ENCODE measurements at places on chromosomes 2 and 18.

GRCh38 chr2:46885376-46885775 lies 30.2 kb downstream of the MCFD2 start:
- no peak for DNase-seq

GRCh38 chr2:393711-394696 lies 106.1 kb upstream of the ALKAL2 start:
- no peak for DNase-seq

DNA sequence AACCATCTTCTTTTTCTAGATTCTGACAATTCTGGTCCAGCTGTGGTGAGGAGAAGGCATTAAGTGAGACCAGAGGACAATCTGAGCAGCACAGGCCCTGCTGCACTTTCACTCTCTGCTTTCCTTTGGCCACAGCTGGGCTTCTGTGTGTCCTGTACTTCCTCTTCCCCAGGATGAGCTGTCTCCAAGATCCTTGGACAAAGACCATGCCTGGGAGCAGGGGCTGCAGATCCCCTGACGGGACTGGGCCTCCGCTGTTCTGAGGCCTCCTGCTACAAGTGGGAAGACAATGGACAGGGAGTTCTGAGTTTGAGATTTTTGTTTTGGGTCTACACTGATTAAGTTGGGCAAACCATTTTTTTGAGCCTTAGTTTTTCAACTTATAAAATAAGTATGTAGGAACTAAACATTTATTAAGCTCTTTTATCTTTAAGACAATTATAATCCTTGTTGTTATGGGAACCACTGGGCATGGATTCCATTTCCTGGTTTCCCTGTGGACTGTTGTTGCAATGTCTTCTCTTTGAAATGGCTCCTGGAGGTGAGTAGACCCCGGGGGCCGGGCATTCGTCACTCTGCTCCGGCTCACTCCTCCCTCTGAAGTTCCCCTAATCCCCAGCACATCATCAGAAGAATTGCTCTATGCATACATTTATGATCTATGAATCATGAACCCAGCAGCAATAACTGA lies 266.6 kb downstream of the ACTR3 start:
- no peak for DNase-seq

DNA sequence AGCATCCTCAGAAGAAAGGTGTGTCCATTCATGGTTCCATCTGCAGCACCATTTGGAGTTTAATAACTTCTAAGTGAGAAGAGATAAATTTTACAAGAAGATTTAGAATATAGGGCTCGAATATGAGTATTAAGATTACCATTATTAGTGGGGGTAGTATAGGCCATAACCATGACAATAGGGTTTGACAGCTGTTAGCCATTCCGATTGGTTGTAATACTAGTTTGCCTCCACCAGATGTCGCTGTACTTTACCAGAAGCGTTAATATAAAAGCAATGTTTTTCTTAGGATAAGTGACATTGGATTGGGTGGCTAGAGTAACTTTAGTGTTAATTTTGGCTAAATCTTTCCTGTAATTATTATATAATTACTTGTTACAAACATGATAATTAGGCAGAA lies 107.5 kb upstream of the SRD5A2 start:
- no peak for DNase-seq

GRCh38 chr2:153388246-153388645 lies 90.3 kb downstream of the RPRM start:
- DNase-seq = no peak

GRCh38 chr2:726169-726568 lies 49.0 kb upstream of the TMEM18 start:
- no peak for DNase-seq

DNA sequence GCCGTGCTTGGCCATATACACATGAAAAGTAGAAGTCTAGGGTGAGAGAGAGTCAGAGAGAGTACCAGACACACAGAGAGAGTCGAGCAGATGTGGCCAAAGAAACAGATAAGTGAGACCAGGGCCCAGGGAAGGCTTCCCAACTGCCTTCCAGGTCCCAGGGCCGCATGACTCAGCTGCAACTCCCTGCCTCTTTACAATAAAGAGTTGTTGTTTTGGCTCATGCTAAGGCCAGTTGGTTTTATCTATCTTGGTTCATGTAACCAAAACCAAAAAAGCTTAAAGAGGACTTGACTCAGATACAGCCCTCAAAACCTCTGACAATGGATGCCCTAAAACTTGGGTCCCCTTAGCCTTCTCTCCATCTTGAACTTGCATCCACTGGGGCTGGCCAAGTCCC lies 36.9 kb downstream of the REEP1 start:
- DNase-seq = no peak

- no peak for DNase-seq
Observed at GRCh38 chr2:48180557-48180956, 274.3 kb upstream of the FBXO11 start.

DNA sequence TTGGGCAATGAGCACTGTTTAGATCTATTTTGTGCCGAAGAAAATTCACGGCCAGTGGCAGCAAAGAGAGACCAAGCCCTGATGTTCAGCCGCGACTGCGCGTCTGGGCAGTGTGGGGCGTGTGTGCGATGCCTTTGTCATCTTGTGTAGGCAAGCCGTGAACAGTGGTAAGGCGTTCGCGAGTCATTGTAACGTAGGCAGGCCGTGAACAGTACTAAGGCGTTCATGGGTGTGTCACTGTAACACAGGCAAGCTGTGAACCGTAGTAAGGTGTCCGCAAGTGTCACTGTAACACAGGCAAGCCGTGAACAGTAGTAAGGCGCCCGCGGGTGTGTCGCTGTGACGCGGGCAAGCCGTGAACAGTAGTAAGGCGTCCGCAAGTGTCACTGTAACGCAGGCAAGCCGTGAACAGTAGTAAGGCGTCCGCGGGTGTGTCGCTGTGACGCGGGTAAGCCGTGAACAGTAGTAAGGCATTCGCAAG lies 99.9 kb downstream of the NFATC1 start:
- DNase-seq = no peak

DNA sequence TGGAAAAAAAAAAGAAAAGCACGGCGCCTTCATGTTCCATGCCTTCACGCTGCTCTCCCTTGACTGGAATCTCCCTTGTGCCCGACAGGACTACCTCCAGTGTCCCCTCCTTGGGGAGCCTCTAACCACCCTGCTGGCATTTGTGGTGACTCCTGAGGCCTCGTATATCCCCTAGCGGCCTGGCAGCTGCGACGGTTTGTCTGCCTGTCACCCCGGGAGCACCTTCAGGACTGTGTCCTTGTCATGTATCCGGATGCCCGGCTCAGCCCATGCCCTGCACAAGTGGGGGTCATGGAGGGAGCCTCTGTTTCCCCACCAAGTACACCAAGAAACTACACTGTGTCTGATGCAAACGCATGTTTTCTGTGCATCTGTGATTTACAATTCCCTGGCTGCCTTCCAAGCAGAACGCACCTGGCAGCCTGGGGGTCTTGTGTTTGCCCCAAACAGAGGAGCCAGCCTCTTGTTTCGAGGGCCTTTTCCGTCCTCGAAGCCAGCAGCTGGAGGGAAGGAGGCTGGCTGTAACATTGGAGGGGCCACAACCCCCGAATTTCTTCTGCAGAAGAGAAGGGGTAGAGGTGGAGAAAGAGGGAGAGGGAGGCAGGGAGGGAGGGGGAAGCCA lies 18.9 kb downstream of the TWIST2 start:
- no peak for DNase-seq

DNA sequence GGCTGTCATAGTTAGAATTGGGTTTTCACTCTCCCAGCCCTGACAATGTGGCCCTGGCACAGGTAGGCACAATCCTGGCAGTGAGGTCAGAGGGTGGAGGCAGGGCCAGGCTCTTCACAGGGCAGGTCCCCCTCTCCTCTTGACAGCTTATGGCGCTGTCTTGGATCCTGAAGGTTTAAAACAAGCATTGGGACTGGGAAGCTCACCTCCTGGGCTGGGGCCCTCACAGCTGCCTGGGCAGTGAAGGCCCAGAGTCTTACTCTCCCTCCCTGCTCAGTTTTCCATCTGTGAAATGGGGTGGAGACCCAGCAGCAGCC lies 23.3 kb downstream of the LBH start:
- no peak for DNase-seq

- no peak for DNase-seq
Observed at GRCh38 chr2:40155728-40156127, 296.2 kb downstream of the SLC8A1 start.

GRCh38 chr18:2979129-2979528 lies 33.8 kb downstream of the LPIN2 start:
- DNase-seq = peak; percentile 67

DNA sequence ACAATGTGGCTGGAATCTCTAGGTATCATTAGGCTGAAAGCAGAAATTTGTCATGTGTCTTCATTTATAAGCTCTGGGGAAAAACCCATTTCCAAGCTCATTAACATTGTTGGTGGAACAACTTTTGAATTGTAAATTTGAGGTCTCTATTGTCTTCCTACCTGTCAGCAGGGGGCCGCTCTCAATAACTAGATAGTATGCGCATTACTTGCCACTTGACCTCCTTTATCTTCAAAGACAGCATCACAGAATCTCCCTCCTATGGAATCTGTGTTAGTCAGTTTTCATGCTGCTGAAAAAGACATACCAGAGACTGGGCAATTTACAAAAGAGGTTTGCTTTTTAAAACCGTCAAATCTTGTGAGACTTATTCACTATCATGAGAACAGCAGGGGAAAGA lies 223.1 kb downstream of the CALCRL start:
- DNase-seq = no peak

GRCh38 chr2:70089220-70089982 lies 2.1 kb downstream of the PCBP1 start:
- DNase-seq = no peak

- no peak for DNase-seq
Observed at GRCh38 chr2:40166006-40166405, 285.9 kb downstream of the SLC8A1 start.

DNA sequence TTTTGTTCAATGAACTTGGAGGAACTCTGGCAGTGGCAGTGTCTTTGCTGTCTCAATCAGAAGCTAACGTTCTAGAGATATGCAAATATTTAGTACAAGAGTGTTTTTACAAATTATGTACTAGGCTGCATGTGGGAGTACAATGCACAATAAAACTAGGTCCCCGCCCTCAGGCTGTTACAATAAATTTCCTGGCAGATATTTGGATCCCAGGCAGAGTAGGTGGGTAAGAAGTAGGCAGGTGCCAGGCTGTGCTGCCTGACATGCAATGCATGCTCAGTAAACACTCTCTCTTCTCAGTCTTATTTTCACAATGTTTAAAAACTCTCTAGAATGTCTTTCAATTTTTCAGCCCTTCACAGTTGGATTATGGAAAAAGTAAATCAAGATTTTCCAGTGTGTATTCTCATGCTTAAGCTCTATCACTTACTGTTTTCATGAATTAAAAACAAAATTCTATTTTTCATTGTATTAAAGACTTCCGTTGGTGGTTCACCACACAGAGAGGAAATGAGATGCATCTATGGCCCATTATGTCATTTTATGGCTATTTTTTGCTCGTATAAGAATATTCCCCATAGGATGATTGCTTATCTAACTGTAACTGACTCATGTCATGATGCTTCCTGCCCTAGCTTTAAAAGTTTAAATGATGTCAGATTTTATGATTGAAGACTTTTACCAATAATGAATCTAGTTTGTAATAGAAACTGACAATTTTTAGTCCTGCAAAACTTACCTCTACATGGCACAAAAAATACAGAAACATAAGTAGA lies 346.1 kb downstream of the RND3 start:
- no peak for DNase-seq

DNA sequence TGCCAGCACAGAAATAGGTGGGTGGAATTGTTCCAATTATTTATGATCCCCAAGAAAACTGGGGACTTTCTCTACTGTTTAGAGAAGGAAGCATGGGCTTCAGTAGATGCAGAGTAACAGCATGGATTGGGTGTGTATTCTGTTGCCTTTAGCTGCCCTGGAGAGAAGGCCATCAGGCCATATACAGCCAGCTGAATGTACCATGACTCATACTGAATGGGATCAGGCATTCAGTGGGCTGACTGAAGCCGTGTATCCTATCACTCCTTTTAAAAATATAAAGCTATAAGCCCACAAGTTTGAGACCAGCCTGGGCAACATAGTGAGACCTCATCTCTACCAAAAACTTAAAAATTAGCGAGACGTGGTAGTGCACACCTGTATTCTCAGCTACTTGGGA lies 16.7 kb upstream of the PLEKHM3 start:
- DNase-seq = no peak

- DNase-seq = no peak
Observed at GRCh38 chr2:229273006-229273722, 2.1 kb upstream of the PID1 start.

- DNase-seq = no peak
Observed at GRCh38 chr18:28691496-28691840, 514.5 kb upstream of the CDH2 start.

DNA sequence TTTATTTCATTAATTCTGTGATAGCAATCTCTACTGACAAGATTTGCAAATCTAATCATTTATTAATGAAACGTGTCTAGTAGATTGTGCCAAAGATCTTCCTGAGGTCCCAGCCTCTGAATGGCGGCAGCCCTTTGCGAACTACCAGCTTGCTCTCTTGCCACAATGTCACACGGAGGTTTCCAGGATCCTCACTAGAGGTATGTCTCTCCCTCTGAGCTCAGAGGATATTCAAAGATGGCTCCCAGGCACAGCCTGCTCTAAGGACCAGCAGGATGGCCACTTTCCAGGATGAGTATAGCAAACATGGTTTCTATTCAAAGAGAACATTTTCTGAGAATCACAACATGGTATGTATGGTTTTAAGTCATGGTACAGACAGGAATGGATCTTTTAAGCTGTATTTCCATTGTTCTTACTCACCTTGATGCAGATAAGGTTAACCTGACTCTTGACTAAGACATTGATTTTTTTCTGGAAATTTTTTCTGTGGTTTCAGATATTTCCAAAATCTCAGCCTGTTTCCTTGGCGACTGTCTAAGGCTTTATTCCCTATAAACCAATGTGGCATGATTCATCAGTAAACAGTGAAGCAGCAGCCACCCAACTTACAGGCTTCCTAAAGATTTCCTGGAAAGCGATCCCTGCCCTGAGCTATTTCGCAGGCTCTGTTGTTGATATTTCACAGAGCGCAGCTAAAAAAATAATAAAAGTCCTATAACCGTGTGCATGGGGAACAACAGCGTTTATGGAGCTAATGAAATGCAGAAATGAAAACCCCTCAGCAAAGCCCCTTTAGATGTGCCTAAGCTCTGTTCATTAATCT lies 54.1 kb upstream of the KLF7 start:
- peak; percentile 71 for DNase-seq

- no peak for DNase-seq
Observed at GRCh38 chr2:70852824-70853223, 17.2 kb upstream of the CD207 start.

DNA sequence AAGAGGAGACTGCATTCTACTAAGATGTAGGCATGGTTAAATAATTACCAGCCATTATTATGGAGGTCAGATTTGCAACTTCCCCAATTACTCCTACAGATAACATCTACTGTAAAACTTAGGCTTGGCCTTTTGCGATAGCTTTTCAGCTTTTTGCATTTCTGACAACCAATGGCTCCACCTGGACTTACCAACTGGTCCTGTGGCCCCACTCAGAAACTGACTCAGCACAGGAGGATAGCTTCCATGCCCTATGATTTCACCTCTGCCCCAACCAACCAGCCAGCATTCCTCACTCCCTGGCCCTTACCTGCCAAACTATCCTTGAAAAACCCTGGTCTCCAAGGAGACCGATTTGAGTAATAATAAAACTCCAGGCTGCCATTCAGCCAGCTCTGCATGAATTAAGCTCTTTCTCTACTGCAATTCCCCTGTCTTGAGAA lies 28.2 kb downstream of the TUBB6 start:
- no peak for DNase-seq
